ENCODE measurements at places on chromosomes 16 and 17.

DNA sequence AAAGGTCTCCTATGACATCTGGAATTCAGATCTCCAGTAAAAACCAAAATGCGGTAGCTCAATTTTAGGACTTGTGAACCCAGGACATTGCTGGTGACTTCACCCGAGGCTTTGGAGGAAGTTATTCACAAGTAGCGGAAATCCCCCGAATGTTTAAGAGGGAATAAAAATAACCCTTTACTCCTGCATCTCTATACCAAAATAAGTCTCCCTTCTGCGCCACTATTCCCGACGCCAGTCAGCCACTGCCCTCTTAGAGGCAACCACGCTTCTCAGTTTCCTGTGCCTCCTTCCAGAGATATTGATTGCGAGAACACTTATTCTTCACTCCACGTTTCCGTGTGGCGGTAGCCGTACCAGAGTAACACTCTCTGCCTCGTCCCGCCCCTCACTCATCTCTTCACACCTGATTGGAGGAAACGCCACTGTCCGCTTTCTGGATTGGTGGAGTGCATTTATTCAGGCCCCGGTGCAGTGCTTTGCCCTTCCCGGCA, 27.4 kb downstream of the EMP2 start:
- peak; percentile 17 for DNase-seq

DNA sequence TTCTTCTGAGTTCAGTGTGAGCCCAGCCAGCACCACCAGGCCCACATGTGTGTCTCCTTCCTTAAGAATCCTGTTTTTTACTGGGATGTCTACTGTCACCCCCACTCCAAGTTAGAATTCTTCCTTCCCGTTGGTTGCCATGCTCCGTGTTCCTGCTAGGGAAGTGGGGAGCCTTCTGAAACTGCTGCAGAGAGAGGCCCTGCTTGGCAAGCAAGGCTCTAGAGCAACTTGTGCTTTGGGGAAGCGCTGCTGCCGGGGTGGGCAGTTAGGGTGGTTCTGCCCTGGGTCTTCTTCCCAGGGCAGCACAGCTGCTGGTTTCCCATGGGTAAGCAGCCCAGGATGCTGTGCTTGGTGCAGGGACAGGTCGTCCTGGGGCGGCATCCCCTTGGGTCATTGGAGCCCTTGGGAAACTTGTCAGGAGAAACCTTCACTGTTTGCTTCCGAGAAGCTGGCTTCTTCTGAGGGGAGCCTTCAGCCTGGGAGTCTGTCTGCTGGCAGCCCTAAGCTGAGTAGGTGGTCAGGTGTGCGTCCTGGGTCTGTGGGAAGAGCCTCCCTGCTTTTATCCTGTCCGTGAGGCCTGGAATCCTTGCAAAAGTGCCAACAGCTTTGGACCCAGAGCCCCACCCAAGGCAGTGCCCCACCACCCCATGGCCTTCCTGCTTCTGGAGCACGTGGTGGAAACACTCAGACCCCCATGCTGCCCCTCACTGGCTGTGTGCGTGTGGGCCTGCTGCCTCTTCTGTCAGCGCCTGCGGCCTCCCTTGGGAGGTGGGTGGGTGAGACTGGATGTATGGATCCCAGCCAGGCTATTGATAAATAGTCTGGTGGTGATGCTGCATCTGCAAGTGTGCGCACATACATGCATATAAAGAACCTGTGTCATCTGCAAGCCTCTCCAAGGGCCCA, 71.8 kb downstream of the PLD6 start:
- DNase-seq: no peak

- no peak for DNase-seq
These were observed 67.0 kb downstream of the TUBD1 start for GRCh38 chr17:59825533-59826322.

DNA sequence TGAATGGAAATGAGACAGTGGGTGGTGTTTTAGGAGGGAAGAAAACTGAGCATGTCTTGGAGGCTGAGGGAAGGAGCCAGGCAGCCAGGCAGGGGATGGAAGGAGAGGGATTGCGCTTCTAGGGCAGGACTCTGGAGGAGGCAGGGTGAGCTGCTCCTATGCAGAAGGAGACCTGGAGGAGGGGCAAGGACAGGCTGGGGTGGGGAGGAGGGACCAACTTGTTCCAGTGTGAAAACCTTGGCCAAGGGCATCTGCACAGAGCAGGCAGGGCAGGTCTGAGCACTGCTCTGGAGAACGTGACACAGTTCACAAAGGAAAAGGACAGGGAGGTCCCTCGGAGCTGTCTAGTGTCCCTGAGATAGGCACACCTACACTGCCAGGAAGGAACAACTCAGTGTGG, 5.5 kb downstream of the GALK1 start:
- no peak for DNase-seq

- no peak for DNase-seq
These were observed 46.1 kb downstream of the NXN start for GRCh38 chr17:933312-934073.

GRCh38 chr16:87621976-87622713, 19.8 kb downstream of the JPH3 start:
- no peak for DNase-seq

DNA sequence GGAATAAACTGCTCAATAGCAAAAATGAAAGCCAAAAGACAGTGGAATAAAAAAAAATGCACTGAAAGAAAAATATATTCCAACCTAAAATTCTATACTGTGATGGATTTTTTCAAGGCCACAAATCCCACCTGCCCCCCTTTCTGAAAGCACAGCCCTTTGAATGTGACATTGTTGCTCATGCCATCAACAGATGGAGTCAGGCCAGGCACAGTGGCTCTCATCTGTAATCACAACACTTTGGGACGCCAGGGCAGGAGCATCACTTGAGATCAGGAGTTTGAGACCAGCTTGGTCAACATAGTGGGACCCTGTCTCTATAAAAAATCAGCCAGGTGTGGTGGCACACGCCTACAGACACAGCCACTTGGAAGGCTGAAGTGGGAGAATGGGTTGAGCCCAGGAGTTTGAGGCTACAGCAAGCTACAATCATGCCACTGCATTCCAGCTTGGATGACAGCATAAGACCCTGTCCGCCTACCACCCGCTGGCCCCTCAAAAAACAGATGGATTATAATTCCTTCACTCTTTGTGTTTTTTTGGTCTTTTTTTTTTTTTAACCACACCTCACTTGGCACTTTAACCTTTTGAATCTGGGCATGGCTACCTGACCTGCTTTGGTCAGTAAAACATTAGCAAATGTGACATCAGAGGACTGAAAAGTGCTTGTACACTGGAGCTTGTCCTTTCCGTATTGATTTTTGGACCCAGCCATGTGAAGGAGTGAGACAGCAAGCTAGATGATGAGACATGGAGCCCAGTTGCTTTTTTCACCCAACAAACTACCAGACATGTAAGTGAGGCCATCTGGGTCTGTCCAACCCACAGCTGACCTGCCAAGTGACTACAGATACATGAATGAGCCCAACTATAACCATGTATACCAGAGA, 36.3 kb downstream of the GLG1 start:
- DNase-seq: no peak

- DNase-seq: no peak
These were observed 44.4 kb upstream of the ZFHX3 start for GRCh38 chr16:73092236-73092781.

GRCh38 chr16:12321311-12321842, 344.8 kb downstream of the SNX29 start:
- no peak for DNase-seq

DNA sequence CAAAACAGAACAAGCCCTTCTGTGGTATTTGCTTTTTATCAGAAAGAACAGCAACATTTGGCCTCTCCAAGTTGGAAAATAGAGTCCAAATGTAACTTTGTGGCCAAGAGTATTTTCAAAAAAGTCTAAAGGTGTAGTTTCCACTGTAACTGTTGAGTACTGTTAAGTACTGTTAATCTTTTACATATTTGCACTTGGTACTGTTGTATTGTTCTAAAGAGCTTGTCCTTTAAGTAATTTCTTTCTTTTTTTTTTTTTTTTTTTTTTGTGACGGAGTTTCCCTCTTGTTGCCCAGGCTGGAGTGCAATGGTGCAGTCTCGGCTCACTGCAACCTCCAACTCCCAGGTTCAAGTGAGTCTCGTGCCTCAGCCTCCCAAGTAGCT, 21.5 kb downstream of the LDAF1 start:
- DNase-seq: no peak

GRCh38 chr16:82459580-82460256, 167.1 kb upstream of the CDH13 start:
- no peak for DNase-seq

GRCh38 chr17:82243648-82244412, 15.0 kb downstream of the SLC16A3 start:
- DNase-seq: no peak

GRCh38 chr16:88773812-88774291, 11.2 kb downstream of the PIEZO1 start:
- DNase-seq: no peak

DNA sequence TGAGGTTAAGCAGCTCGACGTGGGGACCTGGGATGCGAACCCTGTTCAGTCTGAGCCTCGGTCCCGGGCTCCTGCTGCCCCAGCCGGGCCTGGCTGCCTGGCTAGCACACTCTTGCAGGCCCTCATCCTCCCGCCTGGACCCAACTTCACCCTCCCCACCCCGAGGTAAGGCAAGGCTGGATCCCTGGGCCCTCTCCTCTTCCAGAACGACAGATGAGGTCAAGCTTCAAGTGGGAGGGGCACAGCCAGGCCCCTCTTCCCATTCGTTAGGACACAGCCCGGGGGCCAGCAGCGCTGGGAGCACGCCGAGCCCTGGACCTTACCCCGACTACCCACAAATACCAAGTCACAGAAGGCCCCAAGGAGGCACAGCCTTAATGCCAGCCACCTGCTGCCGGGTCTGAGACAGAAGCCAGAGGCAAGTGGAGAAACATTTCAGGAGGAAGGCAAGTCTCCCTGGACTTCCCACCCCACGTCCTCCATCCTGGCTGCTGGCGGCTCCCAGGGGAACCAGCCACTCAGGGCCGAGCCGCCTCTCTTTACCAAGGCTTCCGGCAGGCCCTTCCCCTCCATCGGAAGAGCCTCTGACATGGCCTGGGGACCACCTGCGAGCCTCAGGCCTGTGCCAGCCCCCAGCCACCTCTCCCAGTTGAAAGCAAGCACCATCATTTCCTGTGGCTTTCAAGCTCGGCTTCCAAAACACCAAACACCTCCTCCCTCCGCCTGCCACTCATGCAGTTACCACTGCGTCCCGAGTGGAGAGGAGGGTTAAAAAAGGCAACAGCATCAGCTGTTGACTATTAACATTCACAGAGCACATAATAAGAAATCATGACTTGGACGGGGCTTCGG, 59.9 kb downstream of the RPH3AL start:
- no peak for DNase-seq

DNA sequence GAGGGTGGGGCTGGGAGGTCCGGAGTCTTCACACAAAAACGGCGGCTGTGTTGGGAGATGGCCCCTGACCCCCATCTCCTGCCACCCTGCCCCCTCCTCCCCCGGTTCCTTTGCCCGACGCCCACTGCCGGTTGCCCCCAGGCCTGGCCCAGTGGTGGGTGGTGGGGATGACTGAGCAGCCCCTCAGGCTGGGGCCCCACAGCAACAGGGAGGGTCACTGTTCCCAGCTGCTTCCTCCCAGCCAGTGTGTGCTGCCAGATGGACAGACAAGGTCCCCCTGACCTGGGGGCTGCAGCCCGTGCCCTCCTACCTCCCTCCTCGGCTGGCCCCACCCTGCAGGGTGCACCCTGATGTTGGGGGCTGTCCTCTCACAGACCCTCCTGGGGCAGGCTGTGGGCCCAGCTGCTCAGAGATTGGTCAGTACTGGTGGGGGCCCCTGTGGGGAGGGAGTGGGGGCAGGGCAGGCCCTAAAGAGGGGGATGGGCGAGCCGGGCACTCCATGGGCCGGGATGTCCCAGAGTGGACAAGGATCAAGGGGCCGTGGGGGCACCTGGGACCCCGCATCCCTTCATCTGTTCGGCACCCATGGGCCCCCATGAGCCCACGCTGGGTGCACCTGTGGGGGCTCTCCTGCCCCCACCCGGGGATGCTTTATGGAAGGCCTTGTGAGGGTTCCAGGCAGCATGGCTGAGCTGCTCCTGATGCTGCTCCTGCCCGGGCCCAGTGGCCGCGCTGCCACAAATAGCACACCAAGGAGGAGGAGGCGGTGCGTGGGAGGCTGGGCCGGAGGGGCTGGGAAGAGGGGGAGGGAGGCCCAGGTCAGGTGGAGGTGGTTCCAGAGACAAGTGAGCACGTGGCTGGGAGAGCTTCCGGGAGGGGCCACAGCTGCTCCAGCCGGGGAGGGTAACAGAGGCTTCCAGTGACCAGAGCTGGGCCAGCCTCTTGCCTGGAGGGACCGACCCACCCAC, 5.1 kb downstream of the C1QTNF8 start:
- DNase-seq: no peak

DNA sequence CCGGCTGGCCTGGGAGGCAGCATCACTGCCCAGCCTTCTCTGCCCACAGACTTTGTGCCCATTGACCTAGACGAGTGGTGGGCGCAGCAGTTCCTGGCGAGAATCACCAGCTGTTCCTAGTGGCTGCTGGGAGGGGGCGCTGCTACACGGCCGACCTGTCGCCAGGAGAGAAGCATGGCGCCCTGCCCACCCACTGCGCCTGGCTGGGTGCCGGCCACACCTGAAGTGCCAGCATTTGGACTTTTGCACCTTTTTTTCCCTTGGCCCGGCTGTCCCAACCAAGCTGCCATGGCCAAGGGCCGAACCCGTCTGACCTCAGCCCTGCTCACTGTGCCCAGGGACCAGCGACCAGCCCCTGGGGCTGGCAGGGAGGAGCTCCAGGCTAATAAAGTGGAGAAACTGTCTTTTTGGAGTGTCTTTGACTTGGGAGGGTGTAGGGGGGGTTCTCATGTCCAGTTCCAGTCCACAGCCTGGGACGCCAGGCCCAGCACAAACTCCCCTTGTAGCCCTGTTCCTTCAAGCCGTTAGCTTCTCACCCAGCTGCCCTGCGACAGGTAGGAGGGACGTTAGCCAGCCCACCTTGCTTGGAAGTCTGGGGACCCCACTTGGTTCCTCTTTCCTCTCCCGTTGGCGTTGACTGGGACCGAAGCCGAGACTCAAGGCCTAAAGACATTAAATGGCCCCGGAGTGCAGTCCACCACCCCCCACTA, 939 bp upstream of the WDR90 start:
- no peak for DNase-seq

- no peak for DNase-seq
These were observed 334.8 kb downstream of the MAF start for GRCh38 chr16:79265701-79266100.

GRCh38 chr17:57810721-57811637, 38.9 kb downstream of the MRPS23 start:
- no peak for DNase-seq

DNA sequence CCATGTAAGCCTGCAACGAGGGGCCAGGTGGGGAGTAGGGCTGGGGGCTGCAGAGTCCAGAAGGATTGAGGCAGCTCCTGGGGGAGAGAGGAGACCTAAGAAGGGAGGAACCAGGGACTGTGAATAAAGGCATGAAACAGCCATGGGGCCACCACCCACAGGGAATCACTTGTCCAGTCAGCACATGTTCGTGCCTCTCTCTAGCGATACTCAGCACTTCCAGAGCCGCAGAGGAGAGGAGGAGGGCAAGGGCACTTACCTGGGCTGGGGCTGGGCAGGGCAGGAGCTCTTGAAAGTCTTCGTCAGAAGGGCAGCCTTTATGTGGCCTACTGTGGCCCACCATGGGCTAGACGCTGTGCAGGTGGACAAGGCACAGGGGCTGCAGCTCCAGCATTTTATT, 24.2 kb downstream of the CACNA1G start:
- DNase-seq: no peak

- DNase-seq: no peak
These were observed 116.0 kb downstream of the SOCS1 start for GRCh38 chr16:11140098-11140375.

- DNase-seq: no peak
These were observed 11.8 kb upstream of the CDC42EP4 start for GRCh38 chr17:73323409-73324159.
